A549 treated with AZD2906 at 1 μM for 4 hours (cell line): ENCODE measurements at places on chromosomes 7 and 10. TPM values are rescaled to one million over a fixed set of nuclear protein-coding genes. Genes with fewer than 3 reads are reported as not detected.

MMP21 gene
- 0.03 TPM in 1 of 5 replicates, not detected in the others for total RNA-seq

WDR86 gene
- 0.13 to 0.26 TPM (median 0.20 TPM) in 5 replicates for total RNA-seq

LRRC61 gene
- total RNA-seq = 0.06 to 0.15 TPM (median 0.10 TPM) in 5 replicates

LSM5 gene
- 56.7 to 99.7 TPM (median 95.3 TPM) in 5 replicates for total RNA-seq

SFTPA1 gene
- not detected in 5 replicates for total RNA-seq

GPR15LG gene
- total RNA-seq = not detected in 5 replicates

OPN1SW gene
- not detected in 5 replicates for total RNA-seq

ARHGEF35 gene
- total RNA-seq = 0.46 to 0.73 TPM (median 0.55 TPM) in 5 replicates

TMEM184A gene
- total RNA-seq = 6.5 to 10.4 TPM (median 8.1 TPM) in 5 replicates

CNPY1 gene
- total RNA-seq = not detected in 5 replicates

CALHM1 gene
- 0.02 TPM in 1 of 5 replicates, not detected in the others for total RNA-seq

GSAP gene
- total RNA-seq = 2.9 to 3.5 TPM (median 3.1 TPM) in 5 replicates

TACC2 gene
- total RNA-seq = 72.9 to 79.8 TPM (median 76.2 TPM) in 5 replicates

FBXL13 gene
- total RNA-seq = 0.18 to 0.53 TPM (median 0.40 TPM) in 5 replicates

ANKRD7 gene
- total RNA-seq = 0.05 to 0.21 TPM (median 0.13 TPM) in 4 of 5 replicates, not detected in the other

ITIH5 gene
- total RNA-seq = 0.05 to 0.09 TPM (median 0.06 TPM) in 5 replicates

ADAM12 gene
- 2.7 to 4.7 TPM (median 3.8 TPM) in 5 replicates for total RNA-seq

PDAP1 gene
- 166 to 191 TPM (median 177 TPM) in 5 replicates for total RNA-seq

OR13A1 gene
- 0.06 TPM in 1 of 5 replicates, not detected in the others for total RNA-seq

VGF gene
- total RNA-seq = 11.1 to 31.9 TPM (median 20.1 TPM) in 5 replicates
